Activated T-cell treated with anti-CD3 and anti-CD28 coated beads for 24 hours (primary cell): ENCODE measurements at places on chromosomes 4 and X.
A peak's percentile ranks its signal among the peaks of the same experiment; 100 is the strongest.

- no peak for DNase-seq
These were observed 9.2 kb upstream of the UBE2D3 start for GRCh38 chr4:102836596-102836995.

DNA sequence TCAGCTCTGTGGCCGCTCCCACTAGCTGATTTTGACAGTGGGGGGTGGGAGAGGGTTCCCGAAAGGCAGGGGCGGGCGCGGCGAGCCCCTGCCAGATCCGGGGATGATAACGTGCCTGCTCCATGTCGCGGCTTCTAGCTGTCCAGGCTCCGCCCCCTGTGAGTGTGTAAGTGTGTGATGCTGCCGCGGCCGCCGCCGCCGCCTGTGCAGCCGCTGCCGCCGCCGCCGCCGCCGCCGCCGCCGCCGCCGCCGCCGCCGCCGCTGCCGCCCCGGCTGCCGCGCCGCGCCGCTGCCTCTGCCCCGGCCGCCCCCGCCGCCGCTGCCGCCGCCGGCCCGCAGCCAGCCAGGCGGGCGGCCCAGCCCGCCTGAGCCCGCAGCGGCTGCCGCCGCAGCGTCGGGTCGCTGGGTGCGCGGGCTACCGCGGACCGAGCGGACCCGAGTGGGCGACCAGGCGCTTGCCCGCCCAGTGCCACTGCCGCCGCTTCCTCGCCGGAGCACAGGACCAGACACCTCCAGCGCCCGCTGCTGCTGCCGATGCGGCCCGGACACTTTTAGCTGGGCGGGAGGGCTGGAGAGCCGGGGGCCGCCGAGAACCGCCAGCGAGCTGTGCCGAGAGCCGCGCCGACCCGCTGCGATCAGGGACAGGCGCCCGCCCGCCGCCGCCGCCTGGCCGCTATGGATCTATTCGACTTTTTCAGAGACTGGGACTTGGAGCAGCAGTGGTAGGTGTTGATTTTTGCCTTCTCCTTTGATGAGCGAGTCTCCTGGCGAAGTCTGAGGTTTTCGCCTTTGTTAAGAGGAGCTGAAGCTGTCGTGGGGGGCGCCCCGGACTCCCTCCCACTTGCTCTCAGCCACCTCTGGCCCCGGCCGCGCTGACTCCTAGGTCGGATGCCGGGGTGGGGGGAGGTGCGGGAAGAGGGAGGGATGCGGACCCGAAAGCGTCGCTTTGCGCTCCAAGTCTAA lies at the start of gene AFF2:
AFF2 (plus strand) TSS at position 195 of the 963 bp plus-strand sequence; CDS start at position 676, 481 bp downstream.
- DNase-seq: peak; percentile 38

GRCh38 chr4:40453912-40454311 lies 118.8 kb downstream of the CHRNA9 start:
- no peak for DNase-seq

GRCh38 chr4:186258216-186258811 lies 7.7 kb upstream of the F11 start:
- DNase-seq: no peak

- no peak for DNase-seq
These were observed 220.1 kb downstream of the IQCM start for GRCh38 chr4:149595500-149595899.

GRCh38 chrX:8048466-8048865 lies 121.3 kb upstream of the PNPLA4 start:
- DNase-seq: no peak

DNA sequence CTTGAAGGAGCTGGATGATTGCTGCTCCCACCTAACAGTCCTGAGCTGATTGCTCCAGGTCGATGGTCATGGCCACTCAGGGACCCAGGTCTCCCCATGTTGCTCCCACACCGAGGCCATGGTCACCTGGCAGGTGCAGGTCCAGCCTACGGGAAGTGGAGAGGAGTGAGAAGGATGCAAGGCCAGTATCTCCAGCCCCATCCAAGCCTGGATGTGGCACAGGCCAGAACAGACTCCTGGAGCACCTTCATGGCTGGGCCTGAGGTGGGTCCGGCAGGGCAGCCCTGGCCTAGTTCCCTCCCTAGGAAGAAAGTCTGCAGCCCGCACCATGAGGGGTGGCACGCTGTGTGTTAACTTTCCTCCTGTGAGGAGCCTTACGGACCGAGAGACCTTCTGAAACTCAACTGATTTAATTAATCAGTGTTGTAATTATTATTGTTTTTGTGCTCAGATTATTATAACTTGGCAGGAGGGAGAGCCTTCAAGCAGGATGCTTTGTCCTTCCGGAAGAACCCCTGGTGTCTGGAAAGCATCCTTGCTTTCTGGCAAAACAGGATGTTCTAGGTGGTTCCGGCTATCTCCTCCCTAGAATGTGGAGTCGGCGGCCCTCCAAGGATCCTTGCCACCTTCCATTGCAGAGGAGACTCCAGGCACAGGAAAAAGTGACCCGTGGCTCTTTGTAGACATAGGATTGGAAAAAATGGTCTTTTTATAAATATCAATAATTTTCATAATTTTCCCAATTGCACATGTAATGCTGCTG lies 92.3 kb upstream of the ADRA2C start:
- DNase-seq: no peak
